ENCODE measurements at places on chromosomes 6 and 20.
A peak's percentile ranks its signal among the peaks of the same experiment; 100 is the strongest.

- no peak for DNase-seq
Measured at GRCh38 chr6:5998236-5998635, 8.5 kb downstream of the NRN1 start.

DNA sequence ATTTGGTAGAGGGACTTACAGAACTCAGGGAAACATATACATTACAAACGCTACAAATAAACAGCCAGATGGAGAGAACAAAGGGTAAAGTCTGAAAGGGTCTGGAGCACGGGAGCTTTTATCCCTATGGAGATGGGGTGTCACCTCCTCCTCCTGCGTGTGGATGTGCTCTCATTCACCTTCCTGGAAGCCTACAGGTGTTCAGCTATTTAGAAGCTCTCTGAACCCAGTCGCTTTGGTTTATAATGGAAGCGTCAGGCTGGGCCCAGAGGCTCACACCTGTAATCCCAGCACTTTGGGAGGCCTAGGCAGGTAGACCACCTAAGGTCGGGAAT lies 17.7 kb upstream of the ITCH start:
- no peak for DNase-seq

DNA sequence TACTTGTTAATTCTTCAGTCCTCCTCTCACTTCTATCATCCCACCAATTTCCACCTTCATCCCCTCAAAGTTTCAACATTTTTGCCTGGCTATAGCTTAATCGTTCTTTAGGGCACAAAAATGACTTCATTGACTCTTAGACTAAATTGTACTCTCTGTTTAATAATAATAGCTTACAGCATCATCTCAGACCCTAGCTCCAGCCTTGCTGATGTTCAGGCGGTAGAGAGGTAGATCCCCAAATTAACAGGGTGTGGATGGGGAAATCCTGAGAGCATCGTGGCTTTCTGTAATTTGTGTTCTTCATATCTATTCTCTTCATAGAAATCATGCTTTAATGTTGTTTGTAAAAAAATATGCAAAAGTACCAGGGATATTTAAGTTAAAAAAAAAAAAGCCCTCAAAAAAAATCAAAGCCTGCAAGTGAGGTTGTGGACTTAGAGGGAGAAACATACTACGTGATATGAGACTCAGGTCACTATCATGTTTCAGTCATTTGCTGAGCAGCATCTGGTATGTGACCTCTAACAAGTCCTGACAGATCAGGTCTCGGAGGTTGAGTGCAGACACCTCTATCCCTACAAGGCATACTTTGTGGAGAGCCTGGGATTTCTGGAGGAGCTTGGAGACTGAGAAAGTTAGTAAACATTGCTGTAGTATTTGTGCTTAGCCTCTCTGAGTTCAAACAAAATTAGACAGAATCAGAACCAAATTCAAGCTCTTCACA lies 1063.3 kb upstream of the CITED2 start:
- DNase-seq = no peak

DNA sequence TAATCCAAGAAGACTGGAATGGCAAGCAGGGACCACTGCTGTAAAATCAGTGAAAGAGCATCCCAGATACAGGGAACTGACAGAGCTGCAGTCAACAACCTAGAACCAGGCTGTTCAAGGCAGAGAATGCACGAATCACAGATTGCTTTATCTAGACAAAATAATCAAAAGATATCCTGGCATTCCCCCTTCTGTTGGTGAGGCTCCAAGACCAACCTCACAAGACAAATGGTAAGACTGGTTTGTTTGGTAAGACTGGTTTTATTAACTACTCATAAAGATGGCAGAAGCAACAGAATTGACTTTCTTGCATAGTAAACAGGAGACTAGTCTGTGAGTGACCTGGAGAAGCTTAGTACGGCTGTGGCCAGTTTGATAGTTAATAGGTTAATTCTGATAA lies 88.8 kb upstream of the AHI1 start:
- no peak for DNase-seq

DNA sequence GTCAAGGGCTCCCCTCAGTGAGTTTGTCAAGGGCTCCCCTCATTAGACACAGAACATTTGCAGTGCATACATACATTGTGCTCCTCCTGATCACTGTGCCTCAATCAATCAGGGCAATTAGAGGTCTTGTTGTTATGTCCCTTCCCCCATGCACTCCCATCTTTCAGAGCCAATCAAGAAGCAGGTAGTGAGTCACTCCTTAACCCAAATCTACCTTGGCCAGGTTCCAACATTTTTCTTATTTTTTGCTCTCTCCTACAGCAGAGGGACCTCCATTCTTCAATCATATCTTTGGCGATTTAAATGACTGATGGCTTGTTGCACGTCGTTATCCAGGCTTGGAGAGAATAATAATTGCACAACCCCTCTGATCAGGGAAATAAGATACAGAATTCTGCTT lies 409.9 kb upstream of the SPTLC3 start:
- DNase-seq = no peak

- DNase-seq = no peak
Measured at GRCh38 chr20:54028276-54029011, 42.0 kb downstream of the BCAS1 start.

DNA sequence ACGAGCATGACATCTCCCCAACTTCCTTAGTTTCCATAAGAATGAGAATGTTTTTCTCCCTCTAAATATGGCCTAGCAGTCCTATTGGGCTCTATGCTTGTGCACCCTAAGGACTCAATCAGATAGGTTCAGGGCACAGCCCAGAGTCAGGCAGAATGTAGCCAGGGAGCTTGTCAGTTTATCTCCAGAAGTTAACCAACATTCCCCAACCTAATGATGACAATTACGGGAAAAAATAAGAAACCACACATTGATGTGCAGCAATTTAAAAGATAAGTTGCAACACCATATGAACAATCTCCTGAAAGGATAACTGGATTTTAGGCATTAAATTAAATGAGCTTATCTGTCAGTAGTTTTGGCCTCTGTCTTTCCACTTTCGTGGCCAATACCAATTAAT lies 71.1 kb downstream of the HDDC2 start:
- no peak for DNase-seq

DNA sequence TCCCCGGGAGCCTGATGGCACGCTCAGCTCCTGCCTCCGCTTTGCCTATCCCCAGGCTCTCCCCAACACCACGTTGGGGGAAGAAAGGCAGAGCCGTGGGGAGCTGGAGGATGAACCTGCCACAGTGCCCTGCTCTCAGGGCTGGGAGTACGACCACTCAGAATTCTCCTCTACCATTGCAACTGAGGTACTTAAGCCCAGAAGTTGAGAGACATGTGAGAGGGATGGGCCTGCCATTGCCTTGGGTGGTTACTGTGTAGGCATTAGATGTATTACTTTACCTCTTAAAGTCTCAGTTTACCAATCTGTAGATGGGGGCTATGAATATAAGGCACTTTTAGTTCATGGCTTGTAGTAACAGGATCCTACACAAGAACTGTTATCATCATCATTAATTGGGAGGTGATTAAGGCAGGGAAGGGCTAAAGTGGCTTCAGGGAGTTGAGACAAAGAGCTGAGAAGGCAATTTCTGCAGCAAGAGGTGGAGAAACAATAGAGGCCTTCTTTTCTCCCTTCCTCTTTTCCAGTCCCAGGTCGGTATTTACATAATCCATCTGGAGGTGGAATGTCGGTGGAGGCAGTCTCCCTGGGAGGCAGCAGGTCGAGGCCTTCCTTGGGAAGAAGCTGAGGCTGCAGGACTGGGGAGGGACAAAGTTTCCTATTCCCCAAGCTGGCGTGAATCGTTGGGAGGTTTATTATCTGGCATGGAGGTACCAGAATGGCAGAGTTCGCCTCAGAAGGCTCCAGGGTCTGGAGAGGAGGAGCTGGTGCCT lies 691 bp downstream of the SLC22A7 start:
- no peak for DNase-seq

DNA sequence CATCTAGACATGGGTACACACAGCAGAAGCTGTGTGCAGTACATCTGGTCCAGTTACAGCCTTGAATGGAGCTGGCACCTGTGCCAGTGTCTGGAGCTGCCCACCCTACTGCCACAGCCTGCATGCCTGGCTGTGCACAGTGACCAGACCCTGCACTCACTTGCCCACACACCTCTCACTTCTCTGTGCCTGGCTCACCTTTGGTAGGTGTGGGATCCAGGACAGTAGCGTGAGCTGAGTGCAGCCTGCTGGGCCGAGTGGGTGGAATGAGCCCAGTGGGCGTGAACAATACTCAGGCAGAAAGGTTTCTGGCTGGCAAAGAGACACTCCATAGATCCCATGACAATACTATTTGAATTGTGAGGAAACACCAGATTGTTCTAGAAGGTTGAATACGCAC lies 839.5 kb upstream of the FLRT3 start:
- DNase-seq = no peak

GRCh38 chr20:61360296-61360695 lies 108.2 kb downstream of the CDH4 start:
- DNase-seq = peak; percentile 76

GRCh38 chr20:43840382-43841070 lies 74.1 kb upstream of the TOX2 start:
- peak; percentile 67 for DNase-seq

DNA sequence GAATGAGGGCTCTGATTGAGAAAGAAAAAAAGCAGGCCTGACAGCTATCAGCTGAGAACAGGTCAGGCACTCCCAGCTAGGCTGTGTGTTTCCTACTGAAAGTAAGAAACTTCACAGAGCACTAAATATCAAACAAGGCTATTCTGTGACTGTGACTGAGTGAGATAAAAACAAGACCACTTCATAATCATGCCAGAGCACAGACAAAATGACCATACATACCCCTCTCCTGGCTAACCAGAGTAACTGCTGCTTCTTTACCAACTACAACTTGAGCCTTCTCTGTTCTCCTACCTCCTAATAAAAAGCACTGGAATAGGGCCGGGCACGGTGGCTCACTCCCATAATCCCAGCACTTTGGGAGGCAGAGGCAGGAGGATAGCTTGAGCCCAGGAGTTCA lies 6.8 kb upstream of the BTN1A1 start:
- no peak for DNase-seq

GRCh38 chr6:5645328-5646290 lies 361.1 kb downstream of the NRN1 start:
- DNase-seq = no peak

- no peak for DNase-seq
Measured at GRCh38 chr6:68915586-68915985, 280.5 kb downstream of the ADGRB3 start.

DNA sequence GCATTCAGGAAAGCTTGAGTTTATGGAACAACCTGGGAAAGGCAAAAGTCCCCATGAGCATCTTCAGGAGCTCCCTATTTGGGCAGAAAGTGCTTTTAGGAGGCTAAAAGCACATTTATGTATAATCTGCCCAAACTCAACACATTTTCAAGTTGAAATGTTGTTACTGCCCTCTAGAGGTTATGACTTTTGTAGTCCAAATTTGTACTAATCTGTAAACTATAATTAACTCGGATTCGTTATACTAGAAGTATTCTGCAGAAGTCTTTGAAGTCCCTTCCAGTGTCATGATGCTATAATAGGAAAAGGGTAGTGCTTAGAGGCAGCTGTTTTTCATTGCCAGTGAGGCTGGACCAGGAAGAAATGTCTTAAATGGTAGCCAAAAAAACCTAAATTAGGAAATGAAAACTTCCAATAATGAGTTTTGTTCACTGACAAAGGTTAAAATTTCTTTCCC lies 44.8 kb upstream of the EMILIN3 start:
- DNase-seq = no peak
